Esophagus squamous epithelium (tissue), 5 donors: ENCODE measurements at places on chromosomes 4 and X.

DNA sequence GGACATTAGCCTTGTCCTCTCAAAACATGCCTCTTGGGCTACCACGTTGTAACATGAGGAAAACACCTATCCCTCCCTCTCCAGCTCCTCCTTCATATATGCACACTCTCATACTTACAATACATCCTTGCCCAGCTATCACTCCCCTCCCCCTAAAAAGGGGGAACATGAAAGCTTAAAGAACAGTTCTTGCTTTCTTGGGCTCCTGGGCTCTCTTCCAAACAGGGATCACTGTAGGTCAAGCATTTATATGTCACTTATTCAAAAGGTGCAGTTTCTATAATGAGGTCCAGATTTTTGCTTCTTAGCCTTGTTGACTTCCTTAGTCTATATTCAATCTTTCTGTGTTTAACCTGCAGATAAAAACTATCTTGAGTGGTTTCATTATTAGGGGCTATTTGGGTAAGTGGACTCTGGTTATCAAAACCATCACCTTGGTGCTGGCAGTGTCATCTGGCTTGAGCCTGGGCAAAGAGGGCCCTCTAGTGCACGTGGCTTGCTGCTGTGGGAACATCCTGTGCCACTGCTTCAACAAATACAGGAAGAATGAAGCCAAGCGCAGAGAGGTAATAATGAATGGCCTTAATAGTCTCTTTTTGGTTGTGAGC, 119.4 kb downstream of the AKAP4 start:
- no peak for DNase-seq

GRCh38 chr4:55795341-55795740, 24.2 kb upstream of the EXOC1L start:
- no peak for DNase-seq

- DNase-seq = no peak
Observed at GRCh38 chr4:7465017-7465416, 30.3 kb upstream of the PSAPL1 start.

DNA sequence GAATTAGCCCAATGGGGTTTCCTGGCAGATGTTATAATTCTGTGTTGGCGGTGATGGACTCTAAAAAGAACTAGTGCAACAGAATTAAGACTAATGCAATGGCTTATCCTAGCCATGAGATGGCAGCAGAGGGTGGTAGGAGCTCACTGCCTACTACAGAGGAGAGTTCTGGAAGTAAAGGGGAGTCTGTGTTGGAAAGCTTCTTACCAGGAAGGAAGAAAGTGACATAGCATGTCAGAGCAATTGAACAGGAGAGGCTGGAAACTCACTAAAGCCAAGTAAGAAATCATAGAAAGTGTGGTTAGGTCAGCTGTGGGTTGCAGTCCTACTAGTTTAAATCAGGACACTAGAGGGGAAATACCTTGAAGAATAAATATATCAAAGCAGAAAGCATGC, 6.3 kb upstream of the TRPC5OS start:
- no peak for DNase-seq

DNA sequence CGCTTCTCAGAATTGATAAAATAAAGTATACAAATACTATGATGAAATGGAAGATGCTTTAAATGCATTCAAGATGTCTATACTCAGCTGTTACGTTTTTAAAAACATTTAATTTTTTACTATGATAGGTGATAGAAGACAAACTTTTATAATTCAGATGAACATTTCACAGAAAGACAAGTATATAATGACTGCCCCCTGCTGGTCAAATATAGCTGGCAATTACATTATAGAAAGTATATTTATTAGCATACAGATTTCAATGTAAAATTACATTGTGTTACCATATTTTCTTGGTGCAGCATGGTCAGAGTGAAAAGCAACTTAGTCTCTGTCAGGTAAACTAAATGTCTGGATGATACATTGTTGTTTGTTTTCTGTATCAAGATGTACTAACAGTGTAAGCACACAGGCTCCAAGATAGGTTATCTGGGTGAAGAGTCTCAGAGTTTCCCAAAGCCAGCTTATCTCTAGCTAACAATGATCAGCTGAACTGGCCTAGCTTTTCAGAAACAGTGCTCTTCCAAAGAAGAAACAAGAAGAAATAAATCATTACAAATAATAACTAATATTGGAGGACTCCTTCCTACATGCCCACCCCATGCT, 54.1 kb downstream of the SRPX start:
- DNase-seq = no peak

- no peak for DNase-seq
Observed at GRCh38 chr4:84957514-84958420, 8.7 kb downstream of the WDFY3 start.

DNA sequence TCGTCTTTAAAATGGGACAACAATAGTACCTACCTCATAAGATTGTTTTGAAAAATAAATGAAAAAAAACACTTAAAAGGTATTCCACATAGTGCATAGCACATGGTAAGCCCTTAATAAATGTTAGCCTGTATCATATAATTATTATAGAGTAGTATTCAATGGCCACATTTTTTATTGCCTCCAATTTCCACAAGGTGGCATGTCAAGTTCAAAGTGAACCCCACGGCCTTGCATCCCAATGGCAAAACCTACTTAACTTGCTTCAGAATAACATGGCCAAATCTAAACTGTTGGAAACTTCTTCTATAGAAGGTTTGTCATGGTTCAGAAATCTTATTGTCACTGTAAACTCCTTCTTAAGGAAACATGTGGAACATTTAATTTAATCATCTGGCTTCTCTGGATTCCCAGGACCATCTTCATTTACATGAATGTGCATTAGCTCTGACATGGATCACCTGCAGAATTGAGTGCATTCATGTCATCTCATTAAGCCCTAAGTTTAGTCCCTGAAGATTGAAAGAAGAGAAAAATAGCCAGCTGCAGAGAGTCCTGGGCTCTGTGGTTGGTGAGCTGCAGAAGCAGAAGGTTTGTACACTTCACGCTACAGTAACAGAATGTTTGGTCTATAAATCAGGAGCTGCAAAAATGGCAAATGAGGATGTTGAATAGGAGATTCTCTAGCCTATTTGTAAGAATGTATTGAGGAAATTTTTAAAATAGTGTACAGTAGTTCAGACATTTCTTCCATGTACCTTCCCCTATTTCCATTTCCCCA, 61.0 kb downstream of the ANXA3 start:
- peak; percentile 0 for DNase-seq

DNA sequence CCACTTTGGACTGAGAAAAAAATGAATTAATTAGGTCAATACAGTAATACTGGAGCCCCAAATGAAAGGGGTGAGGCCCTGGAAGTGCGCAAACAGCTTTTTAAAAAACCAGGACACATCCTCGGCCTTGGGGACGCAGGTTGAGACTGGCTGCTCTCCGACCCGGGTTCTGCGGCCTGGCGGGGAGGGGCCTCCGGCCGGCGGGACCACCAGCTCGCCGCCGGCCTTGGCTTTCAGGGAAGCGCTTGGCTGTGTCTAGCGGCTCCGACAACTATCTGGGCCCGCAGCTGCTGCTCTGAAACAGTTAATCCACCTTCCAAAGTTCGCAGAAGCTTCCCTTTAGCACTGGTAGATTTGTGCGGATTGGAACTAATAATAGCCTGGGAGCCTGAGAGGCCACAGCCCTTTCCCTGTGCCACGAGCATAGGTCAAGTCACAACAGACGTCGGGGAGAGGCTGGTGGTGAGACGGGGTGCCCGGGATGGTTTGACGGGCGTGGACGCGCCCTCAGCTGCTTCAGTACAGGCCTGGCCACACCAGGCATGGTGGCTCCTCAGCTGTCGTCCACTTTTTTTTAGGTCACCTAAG, 1.1 kb upstream of the SEL1L3 start:
- no peak for DNase-seq
